ENCODE measurements at places on chromosomes 2 and 18.
A peak's percentile ranks its signal among the peaks of the same experiment; 100 is the strongest.

GRCh38 chr2:215736653-215737290 is 276.6 kb downstream of the MREG start:
- peak; percentile 33 for DNase-seq

- DNase-seq = no peak
These were observed 1292.0 kb upstream of the CHAC2 start for GRCh38 chr2:52475590-52475989.

GRCh38 chr2:155701721-155702120 is 630.8 kb downstream of the NR4A2 start:
- no peak for DNase-seq

- no peak for DNase-seq
These were observed 84.9 kb downstream of the DGKD start for GRCh38 chr2:233439191-233439590.

Measured in hematopoietic multipotent progenitor cell treated with erythropoietin and hydrocortisone succinate and interleukin-3 and kit ligand, for 4 days (in vitro differentiated cells).